Fibroblast of skin of left quadriceps (primary cell): ENCODE measurements at places on chromosomes 16 and 17.

DNA sequence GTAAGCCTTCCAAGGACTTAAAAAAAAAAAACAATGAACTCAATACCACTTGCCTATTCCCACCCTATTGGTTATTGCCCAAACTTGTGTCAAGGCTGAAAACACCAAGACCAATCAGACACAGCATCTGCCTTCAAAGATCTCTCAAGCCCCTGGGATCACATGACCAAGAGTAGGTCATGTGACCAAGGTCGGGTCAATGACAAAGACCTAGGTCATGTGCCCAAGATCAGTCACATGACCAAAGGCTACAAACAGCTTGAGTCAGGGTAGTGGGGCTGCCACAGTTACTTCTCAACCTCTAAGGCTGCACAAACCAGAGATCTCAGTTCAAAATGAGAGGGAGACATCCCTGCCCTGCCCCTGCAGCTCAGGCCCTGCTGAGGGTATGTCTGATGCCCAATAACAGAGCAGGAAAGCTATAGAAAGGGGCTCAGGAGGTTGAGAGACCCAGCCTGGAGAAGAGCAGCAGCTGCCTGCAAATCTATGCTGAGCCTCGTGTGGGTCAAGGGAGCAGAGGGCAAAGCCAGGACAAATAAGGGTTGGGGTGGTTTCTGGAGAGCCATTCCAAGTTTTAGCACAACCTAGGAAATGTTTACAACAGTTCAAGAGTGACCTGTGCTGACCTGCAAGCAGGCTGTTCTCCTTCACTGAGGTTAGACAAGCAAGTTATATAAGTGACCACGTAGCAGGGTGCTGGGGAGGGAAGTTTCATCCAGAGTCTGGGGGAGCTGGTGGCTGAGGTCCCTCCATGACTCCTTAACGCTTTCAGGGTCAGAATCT lies 48.8 kb downstream of the PIMREG start:
- DNase-seq, result no peak

DNA sequence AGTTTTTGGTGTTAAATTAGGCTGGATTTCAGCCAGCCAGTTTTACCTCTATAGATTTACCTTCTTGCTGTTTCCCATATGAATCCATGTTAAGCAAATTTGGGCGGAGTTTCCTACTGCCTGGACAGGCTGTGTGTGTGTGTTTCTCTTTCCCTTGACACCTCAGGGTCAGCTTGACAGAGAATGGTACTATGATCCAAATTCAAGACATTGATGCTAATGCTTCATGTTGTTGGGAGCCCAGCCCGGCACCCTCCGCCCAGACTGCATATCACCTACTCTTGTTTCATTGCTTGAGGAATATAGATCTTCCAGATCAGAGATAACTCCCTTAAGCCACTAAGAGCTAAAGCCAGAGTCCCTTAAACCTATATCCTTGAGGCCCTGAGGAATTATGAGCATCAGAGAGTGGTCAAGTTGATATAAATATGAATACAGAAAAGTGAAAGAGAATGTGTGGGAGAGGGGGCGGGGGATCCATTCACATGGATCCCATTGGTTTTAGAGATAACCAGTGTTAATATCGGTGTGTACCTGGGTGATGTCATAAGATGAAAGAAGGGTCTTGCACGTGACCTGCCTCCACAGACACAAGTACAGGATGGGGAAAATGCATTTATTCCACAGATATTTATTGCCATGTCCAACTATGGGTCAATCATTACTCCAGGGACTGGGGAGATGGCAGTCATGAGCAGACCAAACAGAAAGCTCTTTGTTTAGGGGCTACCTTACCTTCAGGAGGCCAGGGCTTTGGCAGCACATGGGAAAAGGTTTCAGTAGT lies 69.7 kb downstream of the WIPI1 start:
- DNase-seq, result no peak

DNA sequence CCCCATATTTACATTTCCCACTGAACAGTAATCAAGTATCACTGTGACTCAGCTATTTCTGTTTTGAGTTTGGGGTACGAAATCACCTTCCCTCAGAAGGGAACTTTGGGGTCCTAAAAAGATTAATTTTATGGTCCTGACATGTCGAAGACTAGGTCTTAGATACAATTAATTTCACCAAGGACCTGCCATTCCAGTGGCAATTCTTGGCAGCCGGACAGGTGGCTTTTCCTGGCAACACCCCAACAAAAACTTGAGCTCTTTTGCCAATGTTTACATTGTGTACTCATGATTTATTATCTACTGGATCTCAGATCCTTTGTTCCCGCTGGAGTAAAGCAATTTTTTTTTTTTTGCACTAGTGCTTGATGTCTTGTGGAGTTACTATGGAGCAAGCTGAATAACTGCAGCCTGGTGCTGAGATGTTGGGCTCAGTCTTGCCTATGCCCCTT lies 14.4 kb downstream of the SLFN5 start:
- DNase-seq, result peak; percentile 10

DNA sequence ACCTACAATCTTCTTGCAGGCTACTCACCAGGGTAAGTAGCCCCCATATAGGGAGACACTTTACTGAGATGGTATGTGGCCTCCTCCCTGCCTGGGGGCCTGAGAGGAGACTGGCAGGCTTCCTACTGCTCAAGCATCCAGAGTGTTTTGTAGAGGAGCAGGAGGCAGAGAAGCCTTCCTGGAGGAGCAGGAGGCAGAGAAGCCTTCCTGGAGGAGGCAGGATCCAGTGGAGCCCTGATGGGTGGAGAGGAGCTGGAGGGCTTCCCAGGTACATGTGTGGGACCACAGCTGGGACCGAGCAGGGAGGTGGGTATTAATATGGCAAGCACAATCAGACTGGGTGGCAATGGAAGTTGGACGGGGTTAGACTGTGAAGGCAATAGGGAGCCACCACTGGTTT lies 2.1 kb upstream of the ADGRG5 start:
- DNase-seq, result no peak

- no peak for DNase-seq
Observed at GRCh38 chr16:4694642-4695451, 1.5 kb downstream of the NUDT16L1 start.

GRCh38 chr17:78804777-78805176 lies 22.7 kb upstream of the CYTH1 start:
- no peak for DNase-seq

- no peak for DNase-seq
Observed at GRCh38 chr17:49521471-49522356, 26.6 kb downstream of the NGFR start.
